IPS-NIHi11 (cell line): ENCODE measurements at places on chromosomes 3 and 15.

GRCh38 chr3:186214670-186215069 lies 105.8 kb upstream of the ETV5 start:
- DNase-seq: no peak

DNA sequence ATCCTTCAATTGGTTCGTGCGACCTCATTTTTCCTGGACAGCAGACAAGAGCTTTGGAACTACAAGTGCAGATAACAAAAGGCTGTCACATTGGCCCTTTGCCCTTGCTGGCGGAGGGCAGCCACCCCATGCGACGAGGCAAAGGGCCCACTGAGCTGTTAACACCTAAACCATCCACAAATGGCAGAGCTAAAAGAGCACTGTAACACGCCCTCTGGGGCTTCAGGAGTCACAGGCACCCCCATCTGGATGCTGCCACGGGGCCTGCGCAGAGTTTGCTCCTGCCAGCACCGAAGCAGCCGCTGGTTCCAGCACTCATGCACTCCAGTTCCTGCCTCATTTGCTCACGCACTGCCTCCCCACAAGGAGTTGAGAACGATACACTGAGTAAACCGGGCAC lies 524.9 kb downstream of the ZNF385D start:
- DNase-seq: no peak

DNA sequence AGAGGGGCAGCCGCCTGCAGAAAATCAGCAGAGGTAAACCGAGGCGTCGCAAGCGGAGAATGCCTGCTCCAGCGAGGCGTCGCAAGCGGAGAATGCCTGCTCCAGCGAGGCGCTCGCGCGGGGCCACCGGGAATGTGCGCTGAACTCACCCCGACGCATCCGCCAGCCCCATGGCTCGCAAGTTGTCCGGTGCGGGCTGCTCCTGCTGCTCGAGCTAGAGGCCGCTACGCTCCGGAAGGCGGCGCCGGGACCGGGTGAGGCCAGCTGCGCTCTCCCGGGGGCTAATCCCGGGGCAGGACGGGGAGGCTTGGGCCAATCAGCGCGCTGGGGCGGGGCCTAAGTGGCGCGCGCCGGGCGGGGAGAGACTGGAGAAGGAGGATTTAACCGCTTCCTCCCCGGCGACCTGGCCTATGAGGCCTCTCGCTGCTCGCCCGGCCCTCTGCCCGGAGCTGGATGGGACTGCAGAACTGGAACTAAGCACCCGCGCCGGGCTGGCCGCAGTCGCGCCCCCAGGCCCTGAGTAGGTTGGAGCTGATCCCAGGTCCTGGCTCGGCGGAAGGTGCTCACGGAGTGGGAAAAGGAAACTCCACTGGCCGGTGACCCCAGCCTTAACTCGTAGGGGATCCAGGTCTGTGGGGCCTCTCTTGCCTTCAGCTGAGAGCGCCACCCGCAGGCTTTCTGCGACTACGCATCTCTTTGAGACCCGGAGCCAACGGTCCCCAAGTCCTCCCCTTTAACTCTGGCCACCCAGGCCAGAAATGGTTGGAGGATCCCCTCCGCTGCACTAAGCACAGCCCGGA lies at the start of gene SLC26A6:
Gene SLC26A6, minus strand, starts transcription at position 240 of the 800 bp plus-strand sequence. Its CDS starts 68 bp downstream, at position 172.
- peak; percentile 100 for DNase-seq

DNA sequence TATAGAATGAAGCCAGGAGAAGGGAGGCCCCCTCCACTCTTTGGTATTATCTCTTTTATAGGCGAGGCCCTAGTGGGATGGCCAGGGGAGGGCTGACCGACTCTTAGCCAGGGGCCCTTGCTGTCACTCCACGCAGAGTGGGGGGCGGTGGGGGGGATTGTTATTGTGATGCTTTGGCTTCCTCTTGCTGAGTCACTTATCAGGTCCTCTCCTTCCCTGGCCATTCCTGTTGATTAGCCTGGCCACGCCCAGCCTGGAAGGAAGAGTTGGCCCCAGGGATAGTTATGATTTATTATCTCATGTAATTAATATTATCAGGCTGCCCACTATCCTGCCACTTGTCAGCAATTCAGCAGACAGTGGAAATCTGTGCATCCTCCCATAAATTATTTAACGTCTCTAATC lies 25.5 kb upstream of the SKOR1 start:
- DNase-seq: no peak

GRCh38 chr3:38988955-38989354 lies 62.8 kb downstream of the SCN11A start:
- DNase-seq: no peak

- no peak for DNase-seq
These were observed 76.1 kb upstream of the THBS1 start for GRCh38 chr15:39504808-39505207.

- no peak for DNase-seq
These were observed 4.4 kb upstream of the XIRP1 start for GRCh38 chr3:39196671-39197356.

DNA sequence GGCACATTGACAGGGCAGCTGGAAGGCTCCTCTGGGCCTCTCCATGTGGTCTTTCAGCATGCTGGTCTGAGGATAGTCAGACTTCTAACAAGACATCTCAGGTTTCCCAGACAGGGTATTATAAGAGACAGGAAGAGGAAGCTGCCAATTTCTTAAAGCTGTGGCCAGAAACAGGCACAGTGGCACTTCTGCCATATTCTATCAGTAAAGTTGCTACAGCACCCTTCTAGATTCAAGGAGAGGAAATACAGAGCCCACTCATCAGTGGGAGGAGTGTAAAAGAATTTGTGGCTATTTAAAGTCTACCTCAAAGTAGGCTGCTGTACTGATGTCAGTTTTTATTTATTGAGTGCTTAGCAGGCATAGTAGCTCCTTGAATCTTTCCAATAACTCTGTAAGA lies 55.5 kb downstream of the BTD start:
- no peak for DNase-seq

- DNase-seq: no peak
These were observed 25.0 kb upstream of the TEX264 start for GRCh38 chr3:51646091-51646490.

- no peak for DNase-seq
These were observed 4.8 kb upstream of the ISLR start for GRCh38 chr15:74168711-74169126.

DNA sequence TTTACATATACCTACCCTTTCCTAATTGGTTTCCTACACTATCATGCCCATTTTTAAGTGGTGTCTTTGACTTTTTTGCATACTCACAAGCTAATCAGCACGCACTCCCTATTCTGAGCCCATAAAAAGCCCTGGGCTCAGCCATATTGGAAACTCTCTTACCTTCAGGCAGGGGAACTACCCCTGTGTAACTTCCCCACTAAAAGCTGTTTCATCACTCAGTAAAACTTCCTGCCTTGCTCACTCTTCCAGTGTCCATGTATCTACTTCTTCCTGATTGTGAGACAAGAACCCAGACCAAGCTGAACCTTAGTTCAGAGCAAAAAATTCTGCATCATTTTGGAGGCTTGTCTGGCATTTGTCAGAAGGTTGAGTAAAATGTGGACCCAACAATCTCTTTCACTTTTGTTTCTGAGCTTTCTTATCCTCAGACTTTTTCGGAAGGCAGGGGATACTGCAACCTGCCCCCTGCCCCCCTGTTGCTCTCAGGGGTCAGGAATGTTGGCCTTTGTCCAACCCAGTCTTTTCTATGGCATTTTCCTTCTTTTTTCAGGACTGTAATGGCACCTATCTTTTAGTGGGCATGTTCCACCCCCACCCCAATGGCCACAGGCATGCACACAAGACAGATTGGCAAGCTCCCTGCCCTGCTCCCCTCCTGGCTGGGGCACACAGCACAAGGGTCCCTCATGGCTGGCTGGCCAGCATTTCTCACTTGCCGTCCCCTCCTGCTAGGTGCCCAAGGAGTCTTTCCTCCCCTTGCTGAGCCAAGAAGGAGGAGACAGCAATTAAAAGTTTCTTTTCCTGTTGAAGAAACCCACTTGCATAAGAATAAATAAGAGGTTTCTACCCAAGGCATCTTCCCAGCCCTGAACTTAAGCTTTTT lies 26.3 kb upstream of the TMEM45A start:
- DNase-seq: no peak

- DNase-seq: no peak
These were observed 96.6 kb upstream of the CLSTN2 start for GRCh38 chr3:139838269-139838957.

DNA sequence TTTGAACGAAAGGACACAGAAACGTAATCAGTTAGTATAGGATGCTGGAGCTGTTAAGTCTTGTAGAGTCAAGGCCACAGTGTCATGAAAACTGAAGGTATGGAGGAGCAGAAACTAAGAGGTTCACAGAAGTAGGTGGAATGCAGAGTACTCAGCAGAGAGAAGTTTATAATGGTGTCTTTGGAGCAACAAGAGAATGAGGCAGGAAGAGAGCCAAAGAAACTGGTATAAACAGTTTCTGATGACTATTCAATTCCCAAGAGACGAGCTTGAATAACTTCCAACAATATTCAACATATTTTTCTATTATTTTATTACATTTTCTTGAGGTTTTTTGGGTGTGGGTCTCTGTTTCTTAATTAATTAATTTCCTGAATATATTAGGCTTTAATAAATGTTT lies 29.6 kb downstream of the GALK2 start:
- DNase-seq: no peak

DNA sequence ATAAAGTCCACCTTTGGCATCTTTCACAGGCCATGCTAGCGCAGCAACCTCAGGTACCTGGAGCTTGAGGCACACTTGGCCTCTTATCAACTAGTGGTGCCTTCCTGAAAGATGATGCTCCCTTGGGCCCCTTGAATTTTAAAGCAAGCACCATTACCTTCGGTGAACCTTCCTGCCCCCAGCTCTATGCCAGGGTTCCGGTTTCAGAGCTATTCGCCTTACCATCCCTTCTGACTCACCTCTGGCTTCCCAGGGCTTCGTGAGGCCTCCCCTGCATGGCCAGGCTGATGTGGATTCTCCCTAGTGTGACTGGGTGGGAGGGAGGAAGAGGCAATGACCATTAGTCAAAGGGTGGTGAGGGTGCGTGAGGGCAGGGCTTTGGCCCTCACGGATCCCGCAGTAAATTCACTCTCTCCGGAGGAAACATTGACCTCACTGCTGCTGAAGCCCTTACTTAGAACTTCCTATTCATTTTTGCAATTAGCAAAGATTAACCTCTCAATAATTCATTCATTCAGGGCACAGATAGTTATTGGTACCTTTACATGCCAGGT lies 16.3 kb downstream of the BHLHE40 start:
- no peak for DNase-seq

GRCh38 chr15:63977119-63977518 lies 69.2 kb downstream of the DAPK2 start:
- DNase-seq: no peak

DNA sequence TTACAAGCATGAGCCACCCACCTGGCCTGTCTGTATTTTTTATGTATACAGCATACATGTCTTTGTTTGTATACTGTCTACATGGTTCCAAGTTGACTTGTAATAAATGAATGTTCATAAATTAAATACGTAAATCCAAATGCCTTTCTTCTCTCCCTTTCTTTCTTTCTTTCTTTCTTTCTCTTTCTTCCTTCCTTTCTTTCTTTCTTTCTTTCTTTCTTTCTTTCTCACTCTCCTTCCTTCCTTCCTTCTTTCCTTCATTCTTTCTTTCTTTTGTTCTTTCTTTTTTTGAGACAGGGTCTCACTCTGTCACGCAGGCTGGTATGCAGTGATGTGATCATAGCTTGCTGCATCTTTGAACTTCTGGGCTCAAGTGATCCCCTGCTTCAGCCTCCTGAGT lies 17.1 kb upstream of the ZNF710 start:
- no peak for DNase-seq

GRCh38 chr15:93282808-93283207 lies 193.8 kb upstream of the RGMA start:
- DNase-seq: no peak

- DNase-seq: no peak
These were observed 37.1 kb upstream of the IL12A start for GRCh38 chr3:159951540-159951939.

GRCh38 chr15:90184119-90184785 lies 16.9 kb upstream of the SEMA4B start:
- DNase-seq: peak; percentile 51

GRCh38 chr3:7536510-7536909 lies 675.6 kb downstream of the GRM7 start:
- DNase-seq: no peak

DNA sequence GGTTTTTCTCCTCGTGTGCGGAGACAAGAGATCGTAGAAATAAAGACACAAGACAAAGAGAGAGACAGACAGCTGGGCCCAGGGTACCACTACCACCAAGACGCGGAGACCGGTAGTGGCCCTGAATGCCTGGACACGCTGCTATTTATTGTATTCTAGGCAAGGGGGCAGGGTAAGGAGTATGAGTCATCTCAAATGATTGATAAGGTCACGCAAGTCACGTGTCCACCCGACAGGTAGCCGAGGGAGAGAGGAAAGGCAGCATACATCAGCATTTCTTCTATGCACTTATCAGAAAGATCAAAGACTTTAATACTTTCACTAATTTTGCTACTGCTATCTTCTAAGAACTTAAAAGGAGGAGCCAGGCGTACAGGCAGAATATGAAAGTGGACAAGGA lies 28.2 kb downstream of the MYL3 start:
- no peak for DNase-seq

- no peak for DNase-seq
These were observed 27.6 kb downstream of the CMC1 start for GRCh38 chr3:28268989-28269388.

GRCh38 chr3:43477600-43477999 lies 144.2 kb downstream of the ANO10 start:
- DNase-seq: no peak
